Mesenteric fat pad (tissue), 1 donor: ENCODE measurements at places on chromosomes 4 and X.

DNA sequence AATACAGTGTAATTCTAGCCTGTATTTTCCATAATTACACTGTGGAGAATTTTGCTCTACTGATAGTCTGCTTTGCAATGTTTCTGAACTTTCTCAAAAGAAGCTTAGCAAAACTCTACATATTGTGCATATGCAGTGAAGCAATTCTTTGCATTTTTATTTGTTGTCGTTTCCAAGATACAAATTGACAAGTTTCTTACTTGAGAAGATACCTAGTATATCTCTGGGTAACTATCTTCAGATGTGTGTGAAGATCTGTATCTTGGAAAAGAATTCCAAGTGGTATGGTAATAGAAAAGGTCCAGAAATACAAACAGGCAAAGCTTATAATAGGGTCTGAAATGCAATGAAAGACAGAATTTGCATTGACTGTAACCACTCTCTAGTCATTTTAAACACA, 1119.8 kb upstream of the INTU start:
- no peak for DNase-seq

- DNase-seq = no peak
Measured at GRCh38 chr4:72761368-72762038, 192.5 kb upstream of the ADAMTS3 start.

- DNase-seq = no peak
Measured at GRCh38 chrX:9948406-9948805, 18.8 kb upstream of the CLDN34 start.

GRCh38 chr4:17366496-17366895, 145.4 kb downstream of the QDPR start:
- DNase-seq = no peak
